ENCODE measurements at places on chromosomes 6 and 20. TPM values are rescaled to one million over a fixed set of nuclear protein-coding genes. Genes with fewer than 3 reads are reported as not detected.
A peak's percentile ranks its signal among the peaks of the same experiment; 100 is the strongest.

Gene FILIP1
- 0.66 TPM for total RNA-seq

Gene CAP2
- 47.9 TPM for total RNA-seq

- DNase-seq: no peak
These were observed 64.2 kb downstream of the SLC2A10 start for GRCh38 chr20:46773680-46774079.

- peak; percentile 37 for DNase-seq
These were observed 21.5 kb upstream of the MRPS18A start for GRCh38 chr6:43708860-43709653.

DNA sequence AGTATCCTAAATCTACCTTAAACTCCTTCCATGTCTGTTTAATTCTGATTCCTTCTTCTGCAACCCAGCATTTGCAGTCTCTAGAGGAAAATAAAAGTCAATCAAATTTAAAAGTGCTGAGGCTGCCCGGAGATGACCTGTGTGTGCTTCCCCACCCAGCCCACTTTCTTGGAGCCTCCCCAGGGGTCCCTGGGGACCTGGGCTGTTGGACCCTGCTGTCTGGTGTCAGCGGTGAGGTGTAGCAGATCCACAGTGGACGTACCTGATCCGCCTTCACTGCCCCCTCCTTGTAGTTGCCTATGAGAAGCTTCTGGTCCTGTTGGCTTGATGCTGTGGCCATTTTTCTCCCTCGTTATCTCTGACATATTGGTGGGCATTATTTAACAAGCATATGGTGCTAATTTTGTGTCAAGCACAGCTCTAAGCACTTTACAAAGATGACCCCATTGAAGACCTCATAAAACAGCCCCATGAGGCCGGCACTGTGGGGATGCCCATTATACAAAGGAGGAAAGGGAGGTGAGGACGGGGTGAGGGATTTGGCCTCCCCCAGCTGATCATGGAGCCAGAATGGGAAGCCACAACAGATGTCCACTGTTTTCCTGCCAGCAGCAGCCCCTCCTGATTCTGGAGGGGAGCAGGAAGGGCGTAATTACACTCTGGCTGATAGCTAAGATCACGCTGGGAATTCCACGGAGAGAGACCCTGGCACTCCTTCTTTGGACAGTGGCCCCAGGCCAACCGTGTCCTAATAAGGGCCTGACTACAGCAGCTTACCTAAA, 628.2 kb downstream of the CDH26 start:
- DNase-seq: no peak

DNA sequence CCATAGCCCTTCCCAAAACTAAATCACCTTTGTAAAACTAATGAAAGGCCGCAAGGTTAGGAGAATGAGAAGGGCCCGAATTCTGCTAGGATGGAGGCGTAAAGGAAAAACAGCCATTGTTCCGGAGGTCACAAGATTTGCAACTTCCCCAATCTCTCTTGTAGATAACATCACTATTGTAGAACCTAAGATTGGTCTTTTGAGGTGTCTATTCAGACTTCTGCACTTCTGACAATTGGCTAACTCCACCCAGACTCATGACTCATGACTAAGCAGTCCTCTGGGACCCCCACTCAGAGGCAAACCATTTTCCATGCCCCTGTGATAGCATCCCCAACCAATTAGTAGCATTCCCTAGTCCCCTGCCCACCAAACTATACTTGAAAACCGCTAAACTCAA, 210.5 kb upstream of the SHLD1 start:
- DNase-seq: no peak

Data from endodermal cell (in vitro differentiated cells).